ENCODE measurements at places on chromosomes 3 and 15. TPM values are rescaled to one million over a fixed set of nuclear protein-coding genes. Genes with fewer than 3 reads are reported as not detected.

The SLC27A2 gene
- total RNA-seq: not detected

- no peak for DNase-seq
- no peak overlapping the region for H3K27ac ChIP-seq
- H3K4me1 ChIP-seq: no peaks in the 10 kb centered on the region
- no peak overlapping the region for H3K4me3 ChIP-seq
- no peaks in the 10 kb centered on the region for H3K36me3 ChIP-seq
- no peaks in the 10 kb centered on the region for H3K27me3 ChIP-seq
These were observed 13.2 kb downstream of the PLA2G4D start for GRCh38 chr15:42080919-42081830.

DNA sequence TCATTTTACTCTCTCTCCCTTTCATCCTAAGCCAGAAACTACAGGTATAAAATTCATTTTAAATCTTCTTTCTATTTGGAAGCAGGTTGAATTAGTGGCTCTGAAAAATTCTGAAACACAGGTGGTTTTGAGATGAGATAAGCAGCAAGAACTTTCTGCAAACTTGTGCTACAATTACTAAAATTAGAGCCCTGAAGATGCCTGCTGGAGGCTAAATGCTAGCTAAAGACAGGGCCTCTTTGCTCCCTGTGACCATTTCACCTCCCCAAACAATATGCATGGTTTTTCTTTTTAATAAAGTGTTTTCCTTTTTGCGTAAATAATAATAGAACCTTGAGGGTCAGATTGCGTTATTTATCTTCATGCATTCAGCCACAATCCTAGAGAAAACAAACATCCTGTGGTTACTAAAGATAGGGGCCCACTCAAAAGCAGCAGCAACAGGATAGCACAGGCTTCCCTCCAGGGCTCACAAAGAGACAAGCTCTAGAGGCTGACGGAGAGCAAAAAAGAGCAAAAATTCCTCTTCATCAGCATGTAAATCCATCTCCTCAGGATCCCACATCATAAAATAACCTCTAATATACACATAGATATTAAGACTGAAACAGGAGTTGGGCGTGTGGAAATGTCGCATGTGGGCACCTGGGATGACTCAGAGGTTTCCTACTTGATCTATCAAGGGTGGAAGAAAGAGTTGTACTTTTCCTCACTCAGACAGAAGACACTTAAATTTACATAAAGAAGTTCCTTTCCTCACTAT, 26.5 kb upstream of the CP start:
- DNase-seq: peak; percentile 49
- no peaks in the 10 kb centered on the region for H3K36me3 ChIP-seq
- peak overlapping the region; percentile 76 for H3K27ac ChIP-seq

DNA sequence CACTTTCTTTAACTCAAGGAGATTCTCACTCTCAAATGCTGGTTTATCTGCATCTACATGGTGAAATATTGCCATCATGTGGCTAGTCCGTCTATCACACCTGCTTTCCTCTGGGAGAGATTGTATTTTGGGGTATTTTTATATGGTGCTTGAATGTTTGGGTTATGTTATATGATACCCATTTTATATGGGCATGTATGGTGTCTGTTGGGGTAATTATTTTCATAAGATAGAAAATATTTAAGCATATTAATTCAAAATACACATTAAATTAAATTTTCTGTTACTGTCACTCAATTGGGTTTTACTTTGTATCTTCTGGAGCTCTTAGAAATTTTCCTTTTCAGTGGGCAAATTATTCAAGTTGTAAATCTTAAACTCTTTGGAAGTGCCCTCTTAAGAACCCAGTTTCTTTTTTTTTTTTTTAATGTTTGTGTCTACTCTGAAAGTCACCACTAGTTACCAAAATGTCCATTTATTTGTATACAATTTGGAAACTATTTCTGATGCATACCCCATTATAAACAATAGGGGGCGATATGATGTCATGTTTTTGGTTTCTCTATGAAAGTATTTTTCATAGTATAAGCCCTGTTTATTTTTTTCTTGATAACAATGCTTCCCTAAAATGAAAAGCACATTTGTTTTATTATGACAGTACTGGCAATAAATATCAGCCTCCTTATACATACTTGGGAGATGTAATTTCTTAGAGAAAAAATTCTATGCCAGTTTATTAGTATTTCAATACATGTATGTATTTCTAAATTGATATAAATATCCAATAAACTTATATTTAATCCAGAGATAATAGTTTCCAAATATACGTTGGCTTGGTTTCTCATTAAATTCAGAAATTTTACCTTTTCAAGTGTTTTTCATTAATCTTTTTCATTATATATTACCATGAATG, 36.1 kb upstream of the PLSCR5 start:
- no peak overlapping the region for H3K4me3 ChIP-seq
- H3K36me3 ChIP-seq: no peaks in the 10 kb centered on the region
- H3K4me1 ChIP-seq: no peaks in the 10 kb centered on the region
- H3K27ac ChIP-seq: no peak overlapping the region

The SPINT1 gene
- 9.5 TPM for total RNA-seq

The HTR3E gene
- not detected for total RNA-seq

DNA sequence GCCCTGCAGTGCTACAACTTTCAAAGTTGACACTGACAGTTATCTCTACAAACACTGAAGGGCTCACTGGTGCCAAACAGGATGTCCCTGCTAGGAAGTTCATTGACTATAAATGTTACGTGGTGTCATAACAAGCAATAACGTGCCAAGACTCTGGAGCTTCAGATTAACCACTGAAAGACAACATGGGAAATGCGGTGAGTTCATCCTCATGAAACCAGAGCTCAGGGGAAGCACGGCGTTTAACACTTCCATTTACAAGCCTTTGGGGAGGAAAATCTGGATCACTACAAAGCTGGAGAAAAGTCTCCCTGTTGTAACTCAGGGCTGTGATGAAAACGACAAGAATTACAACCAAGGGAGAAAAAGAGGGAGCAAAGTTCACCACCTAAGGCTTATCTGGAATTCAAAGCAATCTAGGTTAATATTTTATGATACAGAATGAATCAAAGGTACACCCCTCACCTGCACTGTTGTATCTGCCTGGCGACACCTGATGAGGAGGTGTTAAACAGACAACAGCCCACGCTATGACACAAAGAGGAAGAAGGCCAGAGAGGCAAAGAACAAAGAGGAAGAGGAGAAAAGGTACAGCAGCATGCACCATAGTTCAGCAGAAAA, 27.0 kb downstream of the SHQ1 start:
- H3K4me3 ChIP-seq: no peak overlapping the region
- H3K4me1 ChIP-seq: peaks cover 17% of the 10 kb centered on the region
- peak; percentile 44 for DNase-seq
- H3K36me3 ChIP-seq: no peaks in the 10 kb centered on the region
- H3K27me3 ChIP-seq: no peaks in the 10 kb centered on the region

GRCh38 chr3:159123877-159124276, 322.0 kb downstream of the MFSD1 start:
- no peak overlapping the region for H3K4me3 ChIP-seq
- H3K36me3 ChIP-seq: no peaks in the 10 kb centered on the region
- H3K4me1 ChIP-seq: no peaks in the 10 kb centered on the region
- no peaks in the 10 kb centered on the region for H3K27me3 ChIP-seq
- DNase-seq: no peak
- H3K27ac ChIP-seq: no peak overlapping the region

GRCh38 chr3:142808103-142808917, 80.6 kb downstream of the PCOLCE2 start:
- no peaks in the 10 kb centered on the region for H3K27me3 ChIP-seq
- H3K27ac ChIP-seq: peak overlapping the region; percentile 32
- H3K4me3 ChIP-seq: no peak overlapping the region
- DNase-seq: peak; percentile 62
- H3K36me3 ChIP-seq: no peaks in the 10 kb centered on the region

DNA sequence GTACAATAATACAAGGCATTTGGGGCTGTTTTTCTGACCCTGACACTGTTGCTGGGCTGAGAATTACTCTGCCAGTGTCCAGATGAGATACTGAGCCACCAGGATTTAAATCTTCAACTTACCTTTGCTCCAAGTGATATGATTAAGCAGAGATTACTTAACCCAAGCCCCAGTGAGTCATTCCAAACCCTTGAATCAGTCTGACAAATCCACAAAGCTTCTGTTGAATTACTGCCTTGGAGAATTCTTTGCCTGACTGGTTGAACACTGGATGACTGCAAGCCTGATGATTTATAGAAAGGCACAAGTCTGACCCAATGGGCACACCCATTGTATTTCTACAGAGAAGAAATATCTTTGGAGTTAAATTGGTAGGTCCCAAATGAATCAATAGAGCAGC, 88.2 kb upstream of the TSC22D2 start:
- peak; percentile 75 for DNase-seq
- no peak overlapping the region for H3K4me3 ChIP-seq
- peaks cover under 1% of the 10 kb centered on the region for H3K4me1 ChIP-seq

DNA sequence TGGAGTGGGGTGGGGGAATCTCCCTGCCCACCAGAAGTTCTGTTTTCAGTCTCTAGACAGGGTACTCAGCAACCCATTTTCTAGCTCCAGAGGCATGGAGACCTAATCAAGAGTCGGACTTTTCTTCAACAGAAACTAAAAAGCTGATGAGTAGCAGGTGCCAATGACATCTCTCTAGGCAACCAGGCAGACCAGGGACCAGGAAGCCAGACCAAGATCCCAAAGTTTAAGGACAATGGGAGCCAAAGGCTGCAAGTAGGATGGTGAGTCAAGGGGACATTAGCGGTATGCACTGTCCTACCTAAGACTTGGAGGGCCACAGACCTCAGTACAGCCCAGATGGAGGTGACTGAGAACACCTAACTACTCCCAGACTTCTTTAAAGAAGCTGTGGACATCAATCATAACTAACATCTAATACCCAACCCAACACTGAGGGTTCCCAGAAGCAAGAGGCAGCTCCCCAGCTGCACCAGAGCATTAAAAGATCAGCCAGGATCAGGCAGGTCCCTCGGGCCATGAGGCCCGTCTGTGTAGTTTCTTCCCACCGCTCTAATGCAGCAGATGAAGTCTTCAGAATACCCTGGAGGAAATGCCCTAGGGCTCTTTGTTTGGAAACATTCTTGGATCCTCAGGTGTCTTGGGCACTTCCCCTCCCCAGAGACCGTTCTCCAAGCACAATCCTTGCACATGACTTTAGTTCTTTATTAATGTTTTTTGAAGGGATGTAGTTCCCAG, 979 bp downstream of the CCDC71 start:
- peaks cover 8% of the 10 kb centered on the region for H3K4me1 ChIP-seq
- H3K4me3 ChIP-seq: peak overlapping the region; percentile 74
- H3K27me3 ChIP-seq: no peaks in the 10 kb centered on the region
- peaks cover 2% of the 10 kb centered on the region for H3K36me3 ChIP-seq
- peak overlapping the region; percentile 85 for H3K27ac ChIP-seq
- no peak for DNase-seq

- peaks cover 6% of the 10 kb centered on the region for H3K27me3 ChIP-seq
- no peak overlapping the region for H3K4me3 ChIP-seq
- no peak for DNase-seq
- no peaks in the 10 kb centered on the region for H3K36me3 ChIP-seq
- no peak overlapping the region for H3K27ac ChIP-seq
These were observed 37.4 kb upstream of the GOLGA8B start for GRCh38 chr15:34620814-34621213.

GRCh38 chr3:36784138-36784635, 19.8 kb upstream of the DCLK3 start:
- H3K4me3 ChIP-seq: no peak overlapping the region
- H3K36me3 ChIP-seq: no peaks in the 10 kb centered on the region
- H3K27ac ChIP-seq: no peak overlapping the region
- no peaks in the 10 kb centered on the region for H3K27me3 ChIP-seq
- H3K4me1 ChIP-seq: peaks cover 5% of the 10 kb centered on the region
- no peak for DNase-seq

The THRB gene
- total RNA-seq: 0.57 TPM

All from cardiac muscle cell (in vitro differentiated cells and primary cell).